ENCODE measurements at places on chromosomes 5 and 9.

DNA sequence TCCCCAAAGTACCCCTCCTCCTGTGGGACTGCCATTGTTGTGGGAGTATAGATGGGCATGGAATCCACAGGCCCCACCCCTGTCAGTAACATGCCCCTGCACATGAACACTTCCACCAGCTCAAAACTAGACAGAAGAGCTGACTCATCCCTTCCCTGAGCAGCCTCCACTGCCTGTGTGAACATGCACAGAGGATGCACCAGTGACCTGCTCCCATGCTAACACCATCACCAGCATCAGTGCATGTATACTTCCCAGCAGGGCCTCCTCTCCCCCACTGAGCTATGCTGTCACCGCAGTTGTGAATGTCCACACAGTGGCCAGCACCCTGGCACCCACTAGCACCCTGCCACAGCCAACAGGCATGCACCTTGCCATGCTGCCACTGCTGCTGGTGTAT lies 939.8 kb downstream of the EFNA5 start:
- no peak for ATAC-seq

- no peak for ATAC-seq
Observed at GRCh38 chr5:172757394-172758010, 13.5 kb downstream of the DUSP1 start.

GRCh38 chr5:54581831-54582548 lies 64.4 kb downstream of the SNX18 start:
- ATAC-seq: no peak

DNA sequence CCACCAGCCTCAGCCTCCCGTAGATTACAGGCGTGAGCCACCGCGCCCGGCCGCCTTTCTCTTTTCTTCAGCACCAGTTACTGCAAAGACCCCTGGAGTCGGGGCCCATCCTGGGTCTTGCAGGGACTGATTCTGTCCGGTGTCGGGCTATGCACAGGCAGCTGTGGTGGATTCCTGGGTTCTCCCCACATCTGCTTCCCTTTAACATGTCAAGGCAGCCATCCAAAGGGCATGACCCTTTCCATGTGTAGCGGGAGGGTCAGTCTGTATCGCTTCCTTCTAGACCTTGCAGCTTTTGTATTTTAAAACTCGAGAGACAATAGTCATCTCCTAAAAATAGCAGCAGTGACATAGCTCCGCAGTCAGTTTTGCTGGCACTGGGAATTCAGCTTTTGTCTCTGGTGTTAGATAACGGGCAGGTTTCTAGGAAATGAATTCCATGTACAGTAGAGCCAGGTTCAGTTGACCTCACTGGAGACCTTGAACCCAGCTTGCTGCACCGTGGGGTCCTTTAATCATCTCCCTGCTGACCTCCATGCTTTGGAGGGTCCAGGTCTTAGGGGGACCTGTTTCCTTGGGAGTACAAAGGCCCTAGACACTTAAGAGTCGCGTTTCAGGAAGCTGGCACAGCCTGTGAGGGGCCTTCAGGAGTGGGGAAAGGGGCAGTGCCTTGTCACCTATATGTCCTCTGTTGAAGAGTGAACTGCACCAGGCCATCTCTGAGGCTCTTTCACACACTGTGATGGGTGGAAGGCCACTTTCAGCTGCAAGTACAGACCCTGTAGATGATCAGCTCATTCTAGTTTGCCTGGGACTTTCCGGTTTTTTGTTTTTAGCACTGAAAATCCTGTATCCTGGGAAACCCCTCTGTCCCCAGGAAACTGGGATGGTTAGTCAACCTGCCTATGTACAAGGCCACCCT lies 13.8 kb downstream of the ANKRD33B start:
- ATAC-seq: no peak

DNA sequence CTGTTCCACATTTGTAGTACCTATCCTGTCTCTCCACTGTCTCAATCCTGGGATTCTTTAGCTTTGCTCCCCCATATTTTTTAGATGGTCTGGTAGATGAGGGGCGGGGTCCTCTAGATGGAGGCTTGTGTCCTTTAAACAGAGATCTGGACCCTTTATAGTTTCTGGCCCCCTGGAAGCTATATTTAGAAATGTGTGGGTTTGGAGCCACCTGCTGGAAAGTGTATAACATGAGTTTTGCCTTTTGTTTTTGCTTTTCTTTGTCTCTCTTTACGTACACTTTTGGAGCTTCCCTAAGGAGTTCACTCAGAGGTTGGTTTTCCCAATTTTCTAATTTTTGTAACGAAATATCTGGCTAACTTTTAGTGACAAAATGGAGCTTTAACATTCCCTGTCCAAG lies 110.7 kb downstream of the CFAP95 start:
- ATAC-seq: no peak

DNA sequence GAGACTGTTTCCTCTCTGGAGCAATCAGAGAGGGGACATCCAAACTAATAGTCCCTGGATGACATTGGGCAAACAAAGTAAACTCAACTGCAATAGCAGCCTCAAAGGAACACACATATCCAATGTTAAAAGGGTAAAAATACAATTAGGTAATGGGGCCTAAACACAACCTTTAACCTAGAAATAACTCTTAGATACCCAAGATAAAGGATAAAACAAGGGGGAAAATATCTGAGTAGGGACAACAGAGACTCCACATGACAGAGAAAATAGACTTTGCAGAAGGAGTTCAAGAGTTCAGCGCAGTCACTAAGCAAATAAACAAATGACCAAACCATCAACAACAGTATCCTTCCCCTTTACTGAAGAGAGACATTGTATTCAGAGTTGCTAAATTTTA lies 149.3 kb downstream of the FBXO4 start:
- ATAC-seq: no peak

- ATAC-seq: no peak
Observed at GRCh38 chr9:105900123-105900522, 205.8 kb downstream of the TMEM38B start.

- ATAC-seq: no peak
Observed at GRCh38 chr9:76886318-76886717, 19.6 kb downstream of the PRUNE2 start.

GRCh38 chr5:111676466-111676865 lies 80.5 kb downstream of the NREP start:
- no peak for ATAC-seq

- ATAC-seq: no peak
Observed at GRCh38 chr9:87227456-87227855, 270.2 kb upstream of the DAPK1 start.

DNA sequence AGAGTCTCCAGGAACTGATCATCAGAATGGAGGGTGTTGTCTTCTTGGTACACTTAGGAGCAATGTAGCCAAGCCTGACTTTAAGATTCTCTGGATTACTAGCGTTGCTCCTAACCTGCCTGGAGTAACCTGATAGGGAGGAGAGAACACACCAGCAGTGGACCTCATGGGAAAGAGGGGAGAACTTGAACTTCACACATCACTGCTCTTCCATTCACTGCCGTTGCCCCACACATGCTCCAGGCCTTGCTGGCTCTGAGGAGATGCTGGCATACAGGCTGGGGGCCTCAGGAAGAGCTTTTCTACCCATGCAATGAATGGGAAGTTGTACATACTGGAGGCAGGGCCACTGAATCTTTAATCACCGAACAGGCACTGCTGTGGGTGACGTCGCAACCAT lies 60.3 kb upstream of the ADAMTS16 start:
- no peak for ATAC-seq

DNA sequence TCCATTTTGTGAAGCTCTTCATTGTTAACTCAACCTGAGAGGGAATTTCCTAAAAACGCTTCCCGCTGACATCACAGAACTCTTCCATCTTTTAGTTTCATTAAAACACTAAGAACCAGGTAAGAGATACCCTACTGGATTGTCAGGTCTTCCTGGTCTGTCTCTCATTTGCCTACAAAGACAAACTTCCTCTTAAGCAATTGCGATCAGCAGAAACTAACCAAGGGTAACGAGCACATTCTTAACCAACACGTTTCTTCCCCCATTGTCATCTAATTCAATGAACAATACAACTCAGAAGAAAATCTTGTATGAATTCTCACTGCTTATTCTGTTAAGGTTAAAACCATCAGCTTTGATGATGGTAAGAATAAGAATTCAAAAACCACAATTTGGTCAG lies 6.6 kb downstream of the FBXW11 start:
- no peak for ATAC-seq

GRCh38 chr5:160699301-160699700 lies 152.7 kb downstream of the ATP10B start:
- ATAC-seq: no peak

GRCh38 chr5:26148569-26149107 lies 889.7 kb downstream of the CDH9 start:
- no peak for ATAC-seq

DNA sequence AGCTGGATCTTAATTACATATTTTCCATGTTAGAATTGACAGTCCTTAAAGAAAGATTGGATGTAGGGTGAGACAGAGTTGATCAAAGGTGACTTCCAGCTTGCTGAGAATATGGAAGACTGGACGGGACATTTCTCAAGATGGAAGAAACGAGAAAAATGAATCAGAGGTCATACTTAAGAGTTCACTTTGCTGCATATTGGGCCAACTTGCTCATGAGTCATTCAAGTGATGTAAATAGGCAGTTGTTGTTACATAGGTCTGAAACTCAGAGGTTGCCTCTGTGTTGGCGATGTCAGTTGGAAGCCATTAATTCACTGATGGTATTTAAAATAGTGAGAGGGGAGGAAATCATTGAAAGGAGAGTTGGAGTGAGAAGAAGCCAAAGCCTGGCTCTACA lies 132.8 kb downstream of the CD180 start:
- ATAC-seq: no peak

- ATAC-seq: no peak
Observed at GRCh38 chr9:89218040-89218928, 39.7 kb upstream of the SHC3 start.

GRCh38 chr5:74870299-74871067 lies 4.3 kb upstream of the FAM169A start:
- ATAC-seq: no peak

DNA sequence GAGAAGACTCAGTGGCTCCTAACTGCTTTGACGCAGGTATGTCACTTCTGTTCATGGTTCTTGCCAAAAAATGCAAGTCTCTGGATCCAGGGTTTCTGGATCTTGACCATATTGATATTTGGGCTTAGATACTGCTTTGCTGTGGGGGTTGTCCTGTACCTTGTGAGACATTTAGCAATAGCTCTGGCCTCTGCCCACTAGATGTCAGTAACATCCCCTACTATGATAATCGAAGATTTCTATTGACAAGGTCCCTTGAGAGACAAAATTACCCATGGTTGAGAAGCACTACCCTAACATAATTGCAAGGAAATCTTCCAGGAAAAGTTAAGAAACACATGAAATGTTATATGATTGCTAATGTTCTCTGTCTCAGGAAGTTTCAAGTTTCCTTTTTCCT lies 285.4 kb downstream of the TMEM232 start:
- no peak for ATAC-seq

- no peak for ATAC-seq
Observed at GRCh38 chr5:73907164-73907563, 281.2 kb downstream of the ARHGEF28 start.

- ATAC-seq: no peak
Observed at GRCh38 chr5:34599471-34600117, 56.5 kb upstream of the RAI14 start.

- no peak for ATAC-seq
Observed at GRCh38 chr5:55645304-55645703, 66.8 kb downstream of the SLC38A9 start.

DNA sequence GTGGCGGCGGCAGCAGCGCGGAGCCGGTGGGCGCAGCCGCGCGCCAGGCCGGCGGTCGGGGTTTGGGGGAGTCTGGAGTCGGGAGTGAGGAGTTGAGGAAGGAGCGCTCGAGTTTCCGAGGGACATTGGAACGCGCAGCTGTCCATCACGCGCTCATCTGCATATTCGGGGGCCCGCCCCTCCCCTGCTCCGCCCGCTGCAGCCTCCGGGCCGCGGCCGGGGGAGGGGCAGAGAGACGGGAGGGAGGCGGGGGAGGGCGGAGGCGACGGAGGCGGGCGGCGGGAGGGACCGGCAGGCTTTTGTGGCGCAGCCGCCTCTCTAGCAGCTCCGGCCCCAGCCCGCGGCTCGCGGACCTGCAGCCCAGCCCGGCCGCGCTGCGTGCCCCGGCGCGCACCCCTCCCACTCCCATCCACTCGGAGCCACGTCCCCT lies at the start of gene IRX2:
Gene IRX2 (minus strand): TSS at position 86 of the 430 bp plus-strand sequence. CDS start 264 bp downstream, outside the sequence.
- no peak for ATAC-seq

- no peak for ATAC-seq
Observed at GRCh38 chr5:108653201-108653600, 94.5 kb upstream of the FER start.

All from activated CD4-positive, CD25-positive, alpha-beta regulatory T cell treated with anti-CD3 and anti-CD28 coated beads, Interleukin-2, amount 50 U/mL, for 24 hours (primary cell).